ENCODE measurements at places on chromosomes 11 and 22.

DNA sequence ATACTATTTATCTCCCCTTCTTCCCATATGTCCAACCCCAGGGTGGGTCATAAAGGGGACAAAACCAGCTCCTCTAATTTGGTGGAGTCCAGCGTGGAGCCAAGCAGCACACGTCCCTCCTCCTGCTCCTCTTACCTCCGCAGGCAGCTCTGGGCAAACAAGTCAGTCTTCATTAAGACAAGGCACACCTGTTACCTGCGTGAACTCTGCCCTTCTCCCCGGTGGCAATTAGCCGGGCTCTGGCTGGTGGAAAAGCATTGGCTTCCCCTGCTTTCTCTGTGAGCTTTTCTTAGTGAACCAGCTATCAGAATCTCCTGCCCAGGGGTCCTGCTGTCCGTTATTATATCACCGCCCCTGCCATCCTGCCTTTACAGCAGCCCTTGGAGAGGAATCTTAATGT lies 418.7 kb upstream of the CADM1 start:
- no peak for DNase-seq

- no peak for DNase-seq
Observed at GRCh38 chr22:44213489-44214043, 32.8 kb downstream of the PARVG start.

DNA sequence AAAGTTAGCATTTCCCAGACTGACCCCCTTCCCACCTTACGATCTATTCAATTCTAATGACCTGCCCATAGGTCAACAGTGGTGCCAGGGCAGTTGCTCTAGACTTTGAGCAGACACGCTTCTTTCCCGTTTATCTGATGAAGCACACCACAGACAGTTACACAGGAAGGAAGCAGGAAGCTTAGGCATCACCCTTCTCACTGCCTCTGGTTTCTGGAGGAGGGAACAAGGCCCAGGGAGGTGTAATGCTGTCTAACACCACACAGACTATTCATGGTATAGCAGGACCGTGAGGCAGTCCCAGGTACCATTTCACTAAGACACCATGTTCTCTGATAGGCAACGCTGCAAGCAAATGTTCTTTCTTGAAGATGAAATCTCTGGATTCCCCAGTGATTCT lies 279.4 kb downstream of the NTM start:
- no peak for DNase-seq

DNA sequence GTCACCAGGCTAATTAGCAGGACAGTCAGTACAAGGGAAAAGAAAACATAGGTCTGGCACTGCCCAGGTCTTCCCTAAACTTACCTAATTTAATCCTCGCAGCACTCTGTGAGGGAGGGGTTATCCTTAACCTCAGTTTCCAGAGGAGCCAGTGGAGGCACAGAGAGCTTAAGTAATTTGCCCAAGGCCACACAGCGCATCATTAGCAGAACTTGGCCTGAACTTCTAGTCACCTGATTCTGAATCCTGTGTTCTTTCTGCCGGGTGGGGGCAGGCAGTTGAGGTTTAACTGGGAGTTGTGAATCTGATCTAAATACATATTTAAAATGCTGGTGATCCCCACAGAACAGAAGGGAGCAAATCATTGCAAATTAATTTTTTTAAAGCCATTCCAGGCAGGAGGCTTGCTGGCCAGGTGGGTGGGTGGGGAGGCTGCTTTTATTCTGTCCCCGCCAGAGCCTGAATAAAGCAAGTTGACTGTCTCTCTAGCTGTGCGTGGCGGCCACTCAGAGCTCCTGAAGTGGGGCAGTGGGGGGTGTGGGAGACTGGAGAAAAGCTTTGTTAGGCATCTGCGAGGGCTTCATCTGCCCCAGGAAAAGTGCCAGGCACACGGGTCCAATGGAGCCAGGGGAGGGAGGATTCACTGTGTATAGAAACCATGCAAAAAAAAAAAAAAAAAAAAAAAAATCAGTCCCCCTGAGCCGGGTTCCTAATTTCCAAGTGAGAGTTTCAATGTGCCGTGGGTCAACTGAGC lies 66.1 kb downstream of the NFAM1 start:
- DNase-seq = no peak

All from activated T-cell treated with anti-CD3 and anti-CD28 coated beads, Interleukin-2, amount 50 U/mL, for 24 hours (primary cell).